Activated naive CD4-positive, alpha-beta T cell treated with anti-CD3 and anti-CD28 coated beads, Interleukin-2, amount 10 ng/mL, durations not matched to agents 7 days and 5 days (primary cell): ENCODE measurements at places on chromosomes 4 and X.

DNA sequence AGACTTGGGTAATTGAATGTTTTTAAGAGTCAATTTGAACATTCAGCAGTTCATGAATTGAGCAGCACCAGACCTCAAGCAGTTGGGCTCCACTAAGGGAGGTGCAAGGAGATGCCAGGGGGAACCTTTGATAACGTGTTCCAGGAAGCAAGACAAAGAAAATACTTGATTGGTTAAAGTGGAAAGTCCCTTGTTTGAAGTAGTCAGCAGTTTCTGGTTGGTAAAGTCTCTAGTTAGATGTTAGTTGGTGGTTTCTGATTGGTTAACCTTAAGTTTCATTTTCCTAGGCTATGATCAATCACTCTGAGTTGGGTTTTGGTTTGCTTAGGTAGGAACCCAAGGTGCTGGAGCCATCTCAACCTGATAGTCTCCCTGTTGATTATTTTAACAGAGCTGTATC, 4.0 kb downstream of the HERC6 start:
- H3K27me3 ChIP-seq, result no peaks in the 10 kb centered on the region
- no peak overlapping the region for H3K4me3 ChIP-seq
- peak; percentile 57 for DNase-seq
- peak overlapping the region; percentile 81 for H3K27ac ChIP-seq
- peaks cover 33% of the 10 kb centered on the region for H3K36me3 ChIP-seq

- H3K27ac ChIP-seq, result no peak overlapping the region
- H3K27me3 ChIP-seq, result no peaks in the 10 kb centered on the region
- DNase-seq, result no peak
- no peak overlapping the region for H3K4me3 ChIP-seq
Measured at GRCh38 chr4:62627141-62627540, 1427.0 kb downstream of the ADGRL3 start.

GRCh38 chr4:83002329-83002728, 8.3 kb downstream of the LIN54 start:
- H3K27ac ChIP-seq, result no peak overlapping the region
- H3K36me3 ChIP-seq, result peaks cover 22% of the 10 kb centered on the region
- DNase-seq, result no peak
- H3K27me3 ChIP-seq, result no peaks in the 10 kb centered on the region

- DNase-seq, result no peak
- no peaks in the 10 kb centered on the region for H3K4me1 ChIP-seq
- H3K27ac ChIP-seq, result no peak overlapping the region
- no peaks in the 10 kb centered on the region for H3K36me3 ChIP-seq
Measured at GRCh38 chrX:17812763-17813162, 48.3 kb downstream of the RAI2 start.

DNA sequence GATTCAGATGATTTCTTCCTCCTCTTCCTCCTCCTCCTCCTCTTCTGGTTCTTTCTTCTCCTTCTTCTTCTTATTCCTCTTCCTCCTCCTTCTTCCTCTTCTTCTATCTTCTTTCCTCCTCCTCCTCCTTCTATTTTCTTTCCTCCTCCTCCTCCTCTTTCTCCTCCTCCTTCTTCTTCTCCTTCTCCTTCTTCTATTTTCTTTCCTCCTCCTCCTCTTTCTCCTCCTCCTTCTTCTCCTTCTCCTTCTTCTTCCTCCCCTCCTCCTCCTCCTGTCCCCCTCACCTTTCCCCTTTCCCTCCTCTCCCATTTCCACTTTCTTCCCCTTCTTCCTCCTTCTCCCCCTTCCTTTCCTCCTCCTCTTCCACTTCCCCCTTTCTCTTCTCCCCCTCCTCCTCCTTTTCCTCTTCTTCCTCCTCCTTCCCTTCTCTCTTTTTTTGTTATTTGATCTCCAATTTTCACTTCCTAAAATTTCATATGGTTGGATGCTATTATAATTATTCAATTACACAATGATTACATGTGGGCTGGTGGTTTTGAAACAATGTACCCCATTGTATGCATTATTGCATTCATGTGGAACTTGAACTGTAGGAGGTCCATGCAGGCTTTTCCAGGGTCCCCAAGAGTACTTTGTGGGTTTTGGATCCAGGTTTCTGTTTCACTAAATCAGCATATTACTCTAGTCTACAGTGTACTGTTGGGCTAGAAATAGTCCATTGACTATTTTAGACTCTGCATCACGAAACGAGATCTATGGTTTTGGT, 68.1 kb downstream of the SORBS2 start:
- peaks cover 10% of the 10 kb centered on the region for H3K27me3 ChIP-seq
- H3K36me3 ChIP-seq, result no peaks in the 10 kb centered on the region
- no peaks in the 10 kb centered on the region for H3K4me1 ChIP-seq
- no peak overlapping the region for H3K27ac ChIP-seq
- no peak for DNase-seq

GRCh38 chr4:5893004-5893580, at the start of gene CRMP1:
TSS of gene CRMP1 (minus strand) at chr4:5893086. CDS start at chr4:5892969, 117 bp downstream.
- peaks cover 61% of the 10 kb centered on the region for H3K27me3 ChIP-seq
- peaks cover 3% of the 10 kb centered on the region for H3K4me1 ChIP-seq
- peak within 1 kb of the TSS; percentile 6 for H3K27ac ChIP-seq
- no peaks in the 10 kb centered on the region for H3K36me3 ChIP-seq
- no peak within 1 kb of the TSS for H3K4me3 ChIP-seq

- no peaks in the 10 kb centered on the region for H3K4me1 ChIP-seq
- DNase-seq, result no peak
- no peak overlapping the region for H3K4me3 ChIP-seq
- no peaks in the 10 kb centered on the region for H3K36me3 ChIP-seq
- no peak overlapping the region for H3K27ac ChIP-seq
Measured at GRCh38 chr4:94419956-94420355, 31.8 kb upstream of the PDLIM5 start.

DNA sequence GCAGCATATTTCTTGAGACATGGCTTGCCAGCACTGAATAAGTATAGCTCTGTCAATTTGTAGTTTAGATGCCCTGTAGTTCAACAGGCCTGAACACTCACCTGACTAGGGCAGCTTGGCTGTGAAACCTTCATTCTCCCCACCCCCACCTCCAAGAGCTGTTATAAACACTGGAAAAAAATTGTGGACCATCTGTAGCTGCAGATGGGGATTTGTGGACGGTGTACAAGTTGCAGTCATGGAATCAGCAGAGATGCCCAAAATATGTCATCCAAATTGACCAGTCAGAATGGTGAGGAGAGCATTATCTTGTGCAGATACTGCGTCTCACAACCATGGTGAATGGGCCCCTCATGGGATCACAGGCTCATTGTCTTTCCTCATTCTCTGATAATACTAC, 76.2 kb upstream of the PAQR3 start:
- H3K27ac ChIP-seq, result no peak overlapping the region
- H3K4me3 ChIP-seq, result no peak overlapping the region
- no peaks in the 10 kb centered on the region for H3K4me1 ChIP-seq

DNA sequence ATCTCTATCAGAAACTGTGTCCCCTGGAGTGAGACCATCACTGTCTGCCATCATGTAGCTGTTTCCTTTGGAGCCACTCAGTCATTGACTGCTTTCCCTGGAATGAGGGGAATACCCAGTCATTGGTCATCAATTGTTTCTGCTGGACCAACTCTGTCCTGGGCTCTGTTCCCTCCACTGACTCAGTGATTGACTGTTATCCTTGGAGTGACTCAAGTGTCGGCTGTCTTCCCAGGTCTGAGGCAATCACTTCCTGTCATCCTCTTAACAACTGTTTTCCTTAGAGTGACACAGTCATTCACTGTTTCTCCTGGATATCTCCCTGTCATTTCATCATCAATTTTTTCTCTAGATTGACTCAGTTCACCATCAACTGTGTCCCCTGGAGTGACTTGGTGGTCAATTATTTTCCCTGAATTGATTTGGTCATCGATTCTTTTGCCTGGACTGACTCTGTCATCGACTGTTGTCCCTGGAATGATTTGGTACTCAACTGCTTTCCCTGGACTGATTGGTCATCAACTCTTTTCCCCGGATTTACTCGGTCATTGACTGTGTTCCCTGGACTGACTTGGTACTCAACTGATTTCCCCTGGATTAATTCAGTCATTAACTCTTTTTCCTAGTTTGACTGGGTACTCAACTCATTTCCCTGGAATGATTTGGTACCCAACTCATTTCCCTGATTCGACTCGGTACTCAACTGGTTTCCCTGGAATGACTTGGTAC, 327.9 kb upstream of the VCX start:
- H3K36me3 ChIP-seq, result no peaks in the 10 kb centered on the region
- H3K4me1 ChIP-seq, result no peaks in the 10 kb centered on the region
- no peak for DNase-seq

GRCh38 chr4:109913596-109914241, 1.0 kb downstream of the EGF start:
- no peaks in the 10 kb centered on the region for H3K36me3 ChIP-seq
- no peak for DNase-seq
- peaks cover 16% of the 10 kb centered on the region for H3K27me3 ChIP-seq
- H3K4me1 ChIP-seq, result no peaks in the 10 kb centered on the region
- H3K27ac ChIP-seq, result no peak overlapping the region
- no peak overlapping the region for H3K4me3 ChIP-seq

DNA sequence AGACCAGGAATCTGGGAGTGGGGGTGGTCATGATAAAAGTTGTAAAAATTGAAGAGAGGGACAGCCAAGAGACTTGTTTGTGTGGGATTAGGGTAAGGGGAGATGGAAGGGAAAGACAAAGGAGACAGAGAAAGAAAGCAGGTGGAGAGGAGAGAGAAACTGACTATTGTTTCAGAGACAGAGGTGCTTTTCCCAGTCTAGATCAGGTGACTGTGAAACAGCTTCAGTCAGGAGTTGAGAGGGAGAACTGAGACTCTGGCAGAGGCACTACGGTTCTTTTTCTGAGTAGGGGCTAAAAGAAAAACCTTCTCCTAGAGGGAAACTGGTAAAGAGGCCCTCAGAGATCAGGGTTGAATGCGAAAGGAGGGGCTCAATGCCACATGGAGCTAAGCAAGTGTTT, 106.4 kb downstream of the KDR start:
- peaks cover 5% of the 10 kb centered on the region for H3K27me3 ChIP-seq
- no peaks in the 10 kb centered on the region for H3K36me3 ChIP-seq
- peaks cover 2% of the 10 kb centered on the region for H3K4me1 ChIP-seq
- no peak overlapping the region for H3K4me3 ChIP-seq
- no peak for DNase-seq

DNA sequence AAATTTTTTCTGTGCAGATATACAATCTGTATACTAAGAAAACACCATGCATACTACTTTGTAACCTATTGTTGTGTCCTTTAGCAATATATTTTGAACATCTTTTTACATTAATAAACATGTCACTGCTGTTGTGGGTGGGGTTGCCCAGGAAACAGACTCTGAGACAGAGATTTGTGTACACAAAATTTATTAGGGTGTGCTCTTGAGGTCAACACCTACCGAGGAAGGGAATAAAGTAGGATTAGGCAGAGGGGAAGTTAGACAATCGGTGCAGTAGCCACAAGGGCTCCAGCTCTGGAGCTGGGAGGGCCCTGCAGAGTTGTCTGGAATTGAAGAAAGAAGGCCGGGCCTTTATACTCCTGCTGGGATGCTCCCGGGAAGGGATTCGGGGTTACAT, 56.4 kb downstream of the CXorf58 start:
- H3K27ac ChIP-seq, result no peak overlapping the region
- peaks cover 4% of the 10 kb centered on the region for H3K27me3 ChIP-seq
- no peak for DNase-seq
- H3K36me3 ChIP-seq, result no peaks in the 10 kb centered on the region
- peaks cover 10% of the 10 kb centered on the region for H3K4me1 ChIP-seq

DNA sequence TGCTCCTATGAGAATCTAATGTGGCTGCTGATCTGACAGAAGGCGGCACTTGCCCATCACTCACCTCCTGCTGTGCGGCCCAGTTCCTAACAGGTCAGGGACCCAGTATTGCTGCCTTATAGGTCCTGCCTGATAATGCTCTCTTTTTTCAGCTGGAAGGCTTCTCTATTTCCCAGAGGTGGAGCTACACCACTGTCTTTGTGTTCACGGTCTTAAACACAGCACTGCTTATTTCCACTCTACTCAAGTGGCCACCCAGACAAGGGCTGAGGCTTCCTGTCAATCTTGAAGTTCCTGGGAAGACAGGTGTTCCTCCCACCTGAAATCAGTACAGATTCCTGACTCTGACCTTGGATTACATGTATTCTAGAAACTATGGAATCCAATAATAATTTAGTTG, 270.6 kb downstream of the NR3C2 start:
- H3K4me3 ChIP-seq, result no peak overlapping the region
- H3K27me3 ChIP-seq, result no peaks in the 10 kb centered on the region
- H3K36me3 ChIP-seq, result no peaks in the 10 kb centered on the region
- peaks cover 13% of the 10 kb centered on the region for H3K4me1 ChIP-seq
- H3K27ac ChIP-seq, result no peak overlapping the region
- DNase-seq, result no peak

DNA sequence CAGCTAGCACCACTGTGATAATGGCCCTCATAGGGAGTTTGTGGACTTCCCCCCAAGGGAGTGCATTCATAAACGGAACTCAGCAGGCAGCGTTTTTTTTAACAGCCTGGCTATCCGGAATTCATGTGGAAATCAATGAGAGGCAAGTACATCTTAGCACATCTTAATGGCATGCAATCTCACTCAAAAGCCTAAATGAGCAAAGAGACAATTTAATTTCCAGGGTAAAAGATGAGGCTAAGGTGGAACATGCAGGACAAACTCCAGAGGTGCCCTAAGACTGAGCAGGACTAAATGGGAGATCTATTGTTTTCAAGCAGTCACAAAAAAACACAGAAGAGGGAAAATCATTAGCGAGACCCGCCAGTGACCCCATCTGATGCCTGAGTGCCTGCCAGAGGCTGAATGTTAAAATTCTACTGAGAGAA, 243.5 kb upstream of the KCNIP4 start:
- H3K4me1 ChIP-seq, result no peaks in the 10 kb centered on the region
- H3K36me3 ChIP-seq, result no peaks in the 10 kb centered on the region
- H3K27ac ChIP-seq, result no peak overlapping the region
- DNase-seq, result no peak
- H3K27me3 ChIP-seq, result no peaks in the 10 kb centered on the region

DNA sequence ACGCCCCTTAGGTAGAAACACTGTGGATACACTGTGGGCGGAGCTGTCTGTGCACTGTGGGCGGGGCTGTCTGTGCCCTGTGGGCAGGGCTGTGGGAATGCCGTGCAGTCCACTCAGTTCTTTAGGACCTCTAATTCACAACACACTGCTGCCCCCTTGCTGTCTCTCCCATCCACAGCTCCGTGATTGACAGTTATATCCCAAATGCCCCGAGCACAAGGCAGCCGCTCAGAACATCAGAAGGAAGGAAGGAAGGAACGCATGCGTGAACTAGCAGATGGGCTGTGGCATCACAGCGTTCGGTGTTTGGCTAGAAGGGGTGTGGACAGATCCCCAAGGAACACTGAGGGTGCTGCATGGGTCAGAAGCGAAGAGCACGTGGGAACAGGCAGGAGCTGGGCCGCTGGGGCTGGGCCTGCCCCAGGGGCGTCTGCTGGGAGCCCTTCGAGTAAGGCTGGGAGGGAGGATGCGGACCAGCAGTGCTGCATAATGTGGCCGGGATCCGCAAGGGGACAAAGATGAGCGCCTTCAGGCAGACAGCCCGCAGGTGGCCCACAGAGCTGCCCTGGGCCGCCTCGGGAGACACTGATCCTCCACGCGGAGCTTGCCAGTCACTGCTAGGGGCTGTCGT, 29.8 kb downstream of the ACOX3 start:
- peaks cover 22% of the 10 kb centered on the region for H3K4me1 ChIP-seq
- no peak overlapping the region for H3K27ac ChIP-seq

GRCh38 chr4:163113921-163114713, 52.6 kb downstream of the NAF1 start:
- peaks cover 16% of the 10 kb centered on the region for H3K4me1 ChIP-seq
- no peaks in the 10 kb centered on the region for H3K27me3 ChIP-seq
- H3K27ac ChIP-seq, result no peak overlapping the region
- no peaks in the 10 kb centered on the region for H3K36me3 ChIP-seq
- H3K4me3 ChIP-seq, result no peak overlapping the region
